CD8-positive, alpha-beta memory T cell (primary cell): ENCODE measurements at places on chromosomes 4 and X.

DNA sequence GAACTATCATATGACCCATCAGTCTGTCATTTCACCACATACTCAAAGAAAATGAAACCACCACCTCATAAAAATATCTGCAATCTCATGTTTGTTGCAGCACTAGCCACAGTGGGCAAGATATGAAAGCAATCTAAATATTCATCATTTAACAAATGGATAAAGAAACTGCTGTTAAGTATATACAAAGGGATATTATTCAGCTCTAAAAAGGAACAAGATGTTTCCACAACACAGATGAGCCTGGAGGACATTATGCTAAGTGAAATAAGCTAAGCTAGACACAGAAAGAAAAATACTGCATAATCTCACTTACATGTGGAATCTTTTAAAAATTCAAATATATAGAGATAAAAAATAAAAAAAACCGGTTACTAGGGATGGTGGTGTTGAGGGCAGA lies 108.2 kb upstream of the BRWD3 start:
- DNase-seq, result no peak

GRCh38 chrX:150899191-150899757 lies 806 bp upstream of the CD99L2 start:
- peak; percentile 18 for DNase-seq

- no peak for DNase-seq
Observed at GRCh38 chr4:3416821-3417221, 24.9 kb upstream of the HGFAC start.

DNA sequence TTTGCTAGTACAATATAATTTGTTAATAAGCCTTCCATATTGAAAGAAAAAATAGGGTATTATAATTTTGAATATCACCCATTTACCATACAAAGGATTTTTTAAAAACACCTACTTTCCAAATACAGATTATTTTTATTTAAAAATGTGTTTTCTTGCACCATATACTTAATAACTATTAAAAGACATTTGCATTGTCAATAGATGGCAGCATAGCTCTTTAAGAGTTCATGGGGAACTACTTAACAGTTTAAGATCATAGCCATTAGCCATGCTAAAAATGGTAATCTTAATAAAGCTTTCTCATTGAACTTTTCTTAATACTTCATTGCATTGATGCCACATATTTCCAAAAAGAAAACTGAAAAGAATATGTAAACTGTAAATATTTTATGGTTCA lies 1995.9 kb downstream of the C4orf33 start:
- no peak for DNase-seq

- DNase-seq, result no peak
Observed at GRCh38 chr4:17236686-17237085, 275.2 kb downstream of the QDPR start.

DNA sequence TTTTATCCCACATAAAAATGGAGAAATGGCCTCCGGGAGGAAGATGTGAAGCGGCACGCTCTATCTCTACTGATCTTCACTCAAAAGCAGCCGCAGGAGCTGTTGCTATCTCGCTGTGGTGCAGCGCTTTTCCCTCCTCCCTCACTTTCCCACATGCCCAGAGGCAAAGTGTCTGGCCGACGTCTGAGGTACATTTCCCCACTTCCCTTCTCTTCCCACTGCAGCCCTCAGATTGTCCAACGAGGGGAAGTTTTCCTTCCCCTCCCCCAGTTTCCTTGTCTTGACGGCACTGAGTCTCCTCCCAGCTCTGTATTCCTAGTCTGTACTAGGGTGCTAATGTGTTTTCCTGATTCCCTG lies 660 bp upstream of the COL25A1 start:
- DNase-seq, result no peak

DNA sequence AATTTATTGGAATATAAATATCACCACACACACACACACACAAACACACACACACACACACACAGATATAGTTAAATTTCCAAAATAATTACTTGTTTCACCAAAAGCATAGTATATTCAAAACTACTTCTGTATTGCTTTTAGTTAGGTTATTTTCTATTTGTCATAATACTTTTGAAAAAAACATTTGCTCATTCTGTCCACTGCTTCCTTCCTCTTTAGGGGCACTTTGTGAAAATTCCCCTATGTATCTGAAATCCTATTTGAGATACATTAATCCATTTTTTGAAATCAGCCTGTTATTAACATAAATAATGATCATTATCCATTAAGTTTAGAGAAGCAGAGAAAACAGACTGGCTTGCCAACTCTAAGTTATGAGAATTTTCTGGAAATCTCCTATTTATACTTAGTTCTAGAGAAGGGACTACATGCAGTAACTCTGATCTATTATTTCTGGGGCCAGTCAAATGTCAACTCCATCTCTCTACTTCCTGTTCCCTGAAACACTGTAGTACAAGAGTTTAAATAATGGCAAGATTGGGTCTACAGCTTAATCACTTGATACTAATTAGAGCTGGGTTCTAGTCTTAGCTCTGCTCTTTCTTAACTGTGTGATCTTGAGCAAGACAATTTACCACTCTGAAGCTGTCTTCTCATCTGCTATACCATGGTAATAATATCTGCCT lies 54.4 kb upstream of the GPR174 start:
- no peak for DNase-seq

DNA sequence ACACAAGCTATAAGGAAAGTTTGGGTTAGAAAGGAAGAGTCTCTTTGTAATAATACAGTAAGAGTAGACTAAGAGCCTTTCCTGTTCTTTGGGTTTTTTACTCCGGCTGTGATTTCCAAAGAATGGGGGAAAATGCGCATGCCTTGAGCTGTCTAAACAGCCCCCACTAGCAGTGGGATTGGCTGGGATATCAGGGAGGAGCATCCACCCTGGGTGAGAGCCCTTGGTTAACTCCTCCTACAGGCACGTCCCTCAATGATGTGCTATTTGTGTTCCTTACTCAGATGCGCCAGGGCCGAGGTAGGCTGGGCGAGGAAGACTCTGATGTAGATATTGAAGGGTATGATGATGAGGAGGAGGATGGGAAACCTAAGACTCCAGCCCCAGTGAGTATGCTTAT lies 74.0 kb upstream of the OGT start:
- no peak for DNase-seq

DNA sequence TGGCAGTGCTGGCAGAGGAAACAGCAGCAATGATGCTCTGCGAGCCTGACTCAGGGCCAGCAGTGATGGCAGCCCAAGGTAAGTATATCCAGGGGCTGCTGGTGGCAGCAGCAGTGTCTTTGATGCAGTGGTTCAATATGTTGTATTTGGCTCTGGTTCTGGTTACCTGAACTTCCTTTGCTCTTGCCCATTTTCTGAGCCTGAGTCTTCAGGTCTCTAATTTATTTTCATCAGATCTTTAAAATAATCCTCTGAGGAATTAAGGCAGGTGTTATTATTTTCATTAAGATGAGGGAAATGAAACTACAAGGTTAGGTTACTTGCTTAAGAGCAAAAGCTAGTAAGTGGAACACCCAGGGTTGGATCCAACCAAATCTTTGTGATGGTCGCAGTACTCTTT lies 102.8 kb upstream of the BMP2K start:
- DNase-seq, result no peak

DNA sequence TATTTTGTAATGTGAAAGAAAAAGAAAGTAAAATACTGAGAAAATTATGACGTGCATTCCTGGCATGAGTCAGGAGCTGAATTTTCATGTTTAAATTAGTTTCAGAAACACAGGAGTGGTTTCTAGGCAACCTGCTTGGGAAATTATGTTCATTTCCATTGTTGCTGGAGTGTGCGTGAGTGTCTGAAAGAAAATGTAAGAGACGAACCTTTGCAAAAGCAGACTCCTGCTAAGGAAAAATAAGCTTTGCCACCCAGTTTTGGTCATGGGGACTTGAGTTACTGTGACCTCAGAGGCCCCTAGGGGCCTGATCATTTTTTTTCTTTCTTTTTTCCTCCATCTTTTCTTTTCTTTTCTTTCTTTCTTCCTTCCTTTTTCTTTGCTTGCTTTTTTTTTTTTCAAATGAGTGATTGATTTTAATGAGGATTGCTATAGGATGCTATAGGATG lies 18.8 kb upstream of the CHRNA9 start:
- no peak for DNase-seq

- no peak for DNase-seq
Observed at GRCh38 chr4:85610450-85610849, 135.5 kb downstream of the ARHGAP24 start.
